ENCODE measurements at places on chromosomes 11 and 22.

- no peak for DNase-seq
Observed at GRCh38 chr11:103055221-103055890, 36.6 kb downstream of the DCUN1D5 start.

DNA sequence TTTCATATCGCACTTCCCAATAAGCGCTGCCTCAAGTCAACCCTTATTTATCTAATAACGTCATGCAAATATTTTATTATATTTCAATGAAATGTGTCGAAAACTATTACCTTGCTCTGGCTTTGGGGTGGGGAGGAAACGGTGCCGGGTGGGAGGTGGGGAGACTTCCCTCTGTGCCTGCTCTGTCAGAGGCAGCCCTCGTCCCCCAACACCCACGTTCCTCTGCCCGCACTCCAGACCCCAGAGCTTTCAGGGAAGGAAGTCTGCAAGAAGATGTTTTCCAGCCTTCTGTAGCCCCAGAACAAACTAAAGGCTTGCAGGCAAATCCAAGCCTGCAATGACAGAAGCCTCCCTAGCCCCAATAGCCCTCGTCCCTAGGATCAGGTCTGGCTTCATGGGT, 235.7 kb downstream of the BUD13 start:
- DNase-seq, result no peak

GRCh38 chr22:32858121-32858703, 56.7 kb downstream of the TIMP3 start:
- DNase-seq, result no peak

- DNase-seq, result no peak
Observed at GRCh38 chr11:61265357-61265756, 24.4 kb downstream of the PGA5 start.

DNA sequence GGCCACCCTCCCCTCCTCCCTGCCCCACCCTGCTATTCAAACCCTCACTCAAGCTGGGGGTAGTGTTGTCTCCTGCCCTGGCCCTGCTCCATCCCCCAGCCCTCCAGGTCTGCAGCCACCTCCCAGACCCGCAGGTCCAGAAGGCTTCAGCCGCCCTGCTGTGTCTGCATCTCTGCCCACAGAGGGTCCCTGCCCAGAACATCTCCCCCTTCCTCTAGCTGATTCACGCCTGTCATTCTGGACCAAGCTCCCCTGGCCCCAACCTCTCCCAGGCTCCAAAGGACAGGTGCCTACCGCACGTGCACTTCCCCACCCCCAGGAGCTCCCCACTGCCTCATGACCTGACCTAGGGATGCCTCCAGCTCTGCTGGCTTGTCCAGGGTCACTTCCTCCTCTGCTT, 16.0 kb upstream of the SHISAL1 start:
- DNase-seq, result no peak

GRCh38 chr11:59574467-59574866, 41.1 kb downstream of the OSBP start:
- no peak for DNase-seq

- no peak for DNase-seq
Observed at GRCh38 chr22:46742576-46743221, 4.6 kb upstream of the CERK start.

DNA sequence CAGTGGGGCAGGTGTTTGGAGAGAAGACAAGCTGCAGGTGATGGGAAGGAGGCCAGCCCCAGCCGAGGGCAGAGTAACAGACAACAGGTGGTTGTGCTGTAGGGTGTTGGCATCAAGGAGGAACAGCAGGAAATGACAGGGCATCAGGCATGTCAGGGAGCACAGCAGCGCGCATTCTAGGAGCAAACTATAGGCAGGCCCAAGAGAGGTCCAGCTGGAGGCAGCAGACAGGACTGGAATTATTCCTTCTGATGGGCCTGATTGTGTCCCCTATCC, 13.6 kb downstream of the ADM start:
- DNase-seq, result no peak

GRCh38 chr11:102760344-102761035, 19.9 kb downstream of the MMP10 start:
- DNase-seq, result no peak

DNA sequence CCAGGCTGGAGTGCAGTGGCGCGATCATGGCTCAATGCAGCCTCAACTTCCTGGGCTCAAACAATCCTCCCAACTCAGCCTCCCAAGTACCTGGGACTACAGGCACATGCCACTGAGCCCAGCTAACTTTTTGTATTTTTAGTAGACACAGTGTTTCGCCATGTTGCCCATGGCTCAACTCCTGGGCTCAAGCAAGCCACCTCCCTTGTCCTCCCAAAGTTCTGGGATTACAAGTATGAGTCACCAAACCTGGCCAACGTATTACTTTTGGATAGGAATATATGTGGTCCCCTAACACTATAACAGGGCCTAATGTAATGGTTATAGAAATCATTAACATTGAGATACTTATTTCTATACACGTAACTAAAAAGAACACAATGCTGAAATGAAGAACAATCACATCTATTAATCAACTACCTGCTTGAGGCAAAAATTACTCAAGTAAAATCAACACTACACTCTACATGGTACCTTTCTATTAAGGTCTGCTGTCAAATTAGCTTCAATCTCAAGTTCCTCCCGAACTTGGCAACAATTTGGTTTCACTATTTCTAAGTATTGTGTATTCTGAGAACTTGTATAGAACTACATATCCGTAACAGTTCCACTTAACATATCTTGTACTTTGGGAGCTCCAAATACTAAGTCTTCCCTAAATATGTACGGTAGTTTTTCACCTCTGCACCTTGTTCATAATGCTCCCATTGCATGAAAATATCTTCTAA, 124.9 kb downstream of the FCHSD2 start:
- DNase-seq, result no peak
